ENCODE measurements at places on chromosomes 1 and 21.

DNA sequence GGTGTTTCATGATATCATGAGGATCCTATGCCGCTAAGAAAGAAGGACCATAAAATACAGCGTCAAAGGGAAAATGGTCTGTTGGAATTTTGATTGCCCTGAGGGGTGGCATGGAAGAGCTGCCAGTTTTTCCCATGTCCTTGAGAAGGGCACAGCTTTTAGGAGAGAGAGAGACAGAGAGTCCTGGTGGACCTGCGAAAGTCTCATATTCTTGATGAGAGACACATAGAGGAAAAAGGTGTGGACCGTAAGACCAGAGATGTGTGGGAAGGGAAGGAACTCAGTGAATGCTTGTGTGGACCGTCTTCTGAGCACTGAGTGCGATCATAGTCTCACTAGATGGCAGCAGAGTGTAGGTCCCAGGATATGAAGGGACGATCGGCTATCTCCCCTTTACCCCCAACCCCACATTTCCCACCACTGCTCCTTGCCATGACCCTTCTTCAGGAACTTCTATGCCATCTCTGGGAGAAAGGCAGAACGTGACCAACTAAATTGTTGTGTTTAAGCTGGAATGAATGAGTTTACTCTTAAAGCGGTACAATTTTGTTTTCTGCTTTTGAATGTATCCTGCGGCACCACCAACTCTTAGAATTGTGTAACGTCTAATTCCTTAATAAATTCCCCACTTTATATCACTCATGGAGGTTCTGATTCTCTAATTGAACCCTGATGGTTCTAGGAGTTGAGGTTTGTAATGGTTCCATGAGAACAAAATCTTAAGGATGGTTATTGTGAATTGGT, 117.7 kb downstream of the CTH start:
- DNase-seq = peak; percentile 34

- DNase-seq = peak; percentile 81
Observed at GRCh38 chr1:154386643-154387352, 18.3 kb upstream of the IL6R start.

DNA sequence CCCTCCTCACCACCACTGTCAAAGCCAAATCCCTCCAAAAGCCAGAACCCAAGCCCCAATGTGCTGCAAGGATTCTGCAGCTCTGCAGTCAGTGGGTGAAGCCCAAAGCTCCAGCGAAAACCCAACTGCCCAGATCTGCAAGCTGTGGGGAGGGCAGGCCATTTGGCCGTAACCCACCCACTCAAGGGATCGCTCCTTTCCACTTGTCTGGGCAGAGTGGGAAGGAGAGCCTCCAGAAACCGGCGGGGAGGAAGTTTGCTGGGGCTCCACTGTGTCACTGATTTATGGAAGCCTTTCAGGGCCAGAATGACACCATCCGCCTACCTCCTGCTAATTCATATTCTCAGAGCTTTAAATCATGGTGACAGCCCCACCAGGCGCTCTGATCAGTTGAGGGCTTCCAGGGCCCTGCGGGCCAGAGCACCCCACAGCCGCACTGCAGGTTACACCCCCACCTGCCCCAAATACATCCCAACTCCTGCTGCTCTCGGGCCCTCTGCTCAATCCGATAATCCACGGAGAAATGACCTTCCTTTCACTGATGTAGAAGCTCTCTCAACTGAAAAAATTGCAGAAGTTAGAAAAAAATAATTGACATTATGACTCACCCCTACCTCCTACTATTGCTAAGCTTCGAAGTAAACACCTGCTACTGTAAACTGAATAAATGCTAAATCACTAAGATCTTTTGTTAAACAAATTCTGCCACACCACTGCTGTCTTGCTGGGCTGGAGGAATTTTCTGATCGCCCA, 40.6 kb upstream of the RAB4A start:
- no peak for DNase-seq

- DNase-seq = no peak
Observed at GRCh38 chr1:248862695-248862997, 3.8 kb upstream of the ZNF692 start.

- no peak for DNase-seq
Observed at GRCh38 chr1:173360487-173361063, 116.6 kb upstream of the PRDX6 start.

GRCh38 chr1:183896466-183897048, 91.6 kb downstream of the RGL1 start:
- DNase-seq = peak; percentile 42

GRCh38 chr21:19244502-19245187, 841.1 kb upstream of the TMPRSS15 start:
- no peak for DNase-seq

DNA sequence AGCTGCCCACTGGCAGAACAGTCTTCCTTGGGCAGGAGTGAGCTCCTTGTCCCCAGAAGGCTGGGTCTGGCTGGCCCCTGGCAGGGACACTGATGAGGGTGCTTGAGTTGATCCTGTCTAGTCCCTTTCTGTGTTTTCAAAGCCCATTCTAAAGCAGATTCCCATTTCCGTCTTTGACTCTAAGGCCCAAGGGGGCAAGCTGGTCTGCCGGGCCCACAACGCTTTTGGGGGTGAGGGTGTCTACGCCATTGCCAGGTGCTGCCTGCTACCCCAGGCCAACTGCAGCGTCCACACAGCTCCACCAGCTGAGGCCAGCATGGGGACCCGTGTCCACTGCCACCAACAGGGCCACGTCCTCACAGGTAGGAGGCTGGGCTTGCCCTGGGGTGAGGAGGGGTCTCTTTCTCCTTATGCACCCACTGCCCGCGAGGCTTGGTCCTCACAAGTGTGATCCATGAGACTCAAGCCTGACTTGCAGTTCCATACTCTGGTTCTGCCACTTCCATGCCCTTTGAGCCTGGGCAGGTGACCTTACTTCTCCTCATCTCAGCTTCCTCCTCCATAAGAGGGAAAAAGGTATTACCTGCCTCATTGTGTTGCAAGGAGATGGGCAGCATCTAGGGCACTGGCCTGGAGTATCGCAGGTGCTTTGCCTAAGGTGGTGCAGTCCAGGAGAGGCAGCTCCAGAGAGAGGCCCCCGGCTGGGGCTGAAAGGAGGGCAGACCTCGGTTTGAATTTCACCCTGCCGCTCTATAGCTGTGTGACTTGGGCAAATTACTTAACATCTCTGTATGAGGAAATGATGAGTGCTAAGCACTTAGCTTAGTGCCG, 20.2 kb downstream of the PCSK9 start:
- DNase-seq = no peak

DNA sequence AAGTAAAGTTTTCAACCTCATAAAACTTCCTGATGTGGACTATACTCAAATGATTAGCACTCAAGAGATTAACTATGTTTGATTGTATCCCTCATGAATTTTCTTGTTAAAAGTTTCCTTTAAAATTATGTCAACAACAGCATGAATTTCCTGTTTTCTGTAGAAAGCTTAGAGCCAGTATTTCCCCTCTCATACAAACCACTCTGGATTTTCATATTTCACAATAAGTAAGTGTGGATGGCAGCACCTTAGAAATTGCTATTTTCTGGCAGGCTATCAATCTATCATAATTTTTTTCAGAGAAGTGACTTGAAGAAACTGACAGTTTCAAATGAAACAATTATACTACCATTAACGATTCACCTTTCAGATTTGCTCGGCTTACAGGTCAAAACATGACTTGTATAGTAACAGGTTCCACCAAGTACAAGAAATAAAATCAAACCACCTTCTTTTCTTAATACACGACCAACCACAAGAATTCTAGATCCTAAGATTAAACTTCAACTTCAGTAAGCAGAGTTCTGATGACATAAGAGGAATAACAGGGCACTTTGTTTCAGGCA, 20.8 kb downstream of the ELK4 start:
- no peak for DNase-seq

DNA sequence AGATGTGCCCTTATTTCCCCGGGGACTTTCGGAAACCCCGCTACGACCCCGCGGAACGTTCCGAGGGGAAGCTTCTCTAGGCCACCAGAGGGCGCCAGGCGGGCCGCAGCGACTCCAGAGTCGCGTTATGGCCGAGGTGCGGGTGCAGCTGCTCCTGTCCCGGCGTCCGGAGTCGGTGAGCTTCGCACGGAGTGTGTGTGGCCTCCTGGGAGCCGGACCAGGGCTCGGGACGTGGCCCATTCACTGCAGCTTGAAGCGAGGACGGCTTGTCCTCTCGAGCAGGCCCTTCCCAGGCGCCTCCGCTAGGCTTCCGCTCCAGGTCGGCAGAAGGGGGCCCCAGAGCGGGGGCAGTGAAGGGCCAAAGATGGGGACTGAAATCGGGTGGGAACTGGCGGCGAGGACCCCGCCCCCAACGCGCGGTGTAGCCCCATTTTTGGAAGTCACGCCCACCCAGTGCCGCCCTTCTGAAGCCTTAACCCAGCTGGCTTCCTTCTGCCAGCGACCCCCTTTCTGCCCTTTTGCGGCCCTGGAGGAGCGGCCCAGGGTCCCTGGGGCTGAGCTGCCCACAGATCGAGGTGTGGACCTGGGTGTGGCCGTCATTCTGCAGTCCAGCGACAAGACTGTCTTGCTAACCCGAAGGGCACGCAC, at the start of gene NUDT17:
Gene NUDT17, plus strand, starts transcription at position 117 of the 648 bp plus-strand sequence. Its CDS starts 11 bp downstream, at position 128.
- DNase-seq = peak; percentile 78

GRCh38 chr1:3672231-3672970, 20.1 kb downstream of the TP73 start:
- DNase-seq = no peak

GRCh38 chr1:185497177-185497576, 180.1 kb upstream of the IVNS1ABP start:
- no peak for DNase-seq

DNA sequence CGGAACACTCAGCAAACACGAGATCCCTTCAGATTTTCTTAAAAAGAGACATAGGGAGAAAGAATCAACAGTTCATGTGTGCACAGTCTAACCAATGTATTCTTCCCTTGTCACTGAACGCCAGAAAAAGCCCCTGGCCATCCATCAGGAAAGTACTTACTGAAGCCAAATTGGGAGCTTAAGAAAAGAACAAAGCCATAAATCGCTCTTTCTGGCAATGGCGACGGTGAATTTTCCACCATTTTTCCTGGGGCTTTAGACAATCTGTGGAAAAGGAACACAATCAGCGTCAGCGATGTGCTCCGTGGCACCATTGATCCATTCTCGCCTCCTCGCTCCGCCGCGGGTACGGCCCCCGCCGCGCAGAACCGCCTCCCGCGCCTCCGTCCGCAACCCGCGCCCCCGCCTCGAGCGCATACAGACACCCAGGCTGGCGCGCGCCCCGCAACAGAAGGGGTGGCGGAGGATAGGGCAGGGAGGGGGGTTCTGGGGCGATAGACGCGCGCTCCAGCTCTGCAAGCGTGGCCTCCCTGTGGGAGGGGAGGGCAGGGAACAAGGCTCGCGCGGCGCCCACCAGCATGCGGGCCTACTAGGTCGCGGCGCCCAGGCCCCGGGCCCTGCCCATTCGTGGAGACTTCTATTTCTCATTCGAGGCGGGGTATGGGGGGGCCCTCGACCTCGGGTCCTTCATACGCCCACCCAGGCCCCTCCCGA, 440 bp downstream of the PIGP start:
- peak; percentile 70 for DNase-seq

DNA sequence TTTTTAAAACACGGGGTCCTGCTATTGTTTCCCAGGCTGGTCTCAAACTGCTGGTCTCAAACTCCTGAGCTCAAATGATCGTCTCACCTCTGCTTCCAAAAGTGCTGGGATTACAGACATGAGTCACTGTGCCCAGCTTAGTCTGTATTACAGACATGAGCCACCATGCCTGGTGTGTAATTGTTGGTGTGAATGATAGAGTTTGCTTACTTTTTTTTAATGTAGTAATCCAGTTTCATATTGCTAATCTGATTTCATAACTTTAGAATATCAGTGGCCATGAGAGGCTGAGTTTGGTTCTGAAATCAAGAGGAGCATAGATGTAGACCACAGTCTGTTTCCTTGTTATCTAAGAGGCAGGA, 3.4 kb downstream of the EPB41 start:
- peak; percentile 33 for DNase-seq

DNA sequence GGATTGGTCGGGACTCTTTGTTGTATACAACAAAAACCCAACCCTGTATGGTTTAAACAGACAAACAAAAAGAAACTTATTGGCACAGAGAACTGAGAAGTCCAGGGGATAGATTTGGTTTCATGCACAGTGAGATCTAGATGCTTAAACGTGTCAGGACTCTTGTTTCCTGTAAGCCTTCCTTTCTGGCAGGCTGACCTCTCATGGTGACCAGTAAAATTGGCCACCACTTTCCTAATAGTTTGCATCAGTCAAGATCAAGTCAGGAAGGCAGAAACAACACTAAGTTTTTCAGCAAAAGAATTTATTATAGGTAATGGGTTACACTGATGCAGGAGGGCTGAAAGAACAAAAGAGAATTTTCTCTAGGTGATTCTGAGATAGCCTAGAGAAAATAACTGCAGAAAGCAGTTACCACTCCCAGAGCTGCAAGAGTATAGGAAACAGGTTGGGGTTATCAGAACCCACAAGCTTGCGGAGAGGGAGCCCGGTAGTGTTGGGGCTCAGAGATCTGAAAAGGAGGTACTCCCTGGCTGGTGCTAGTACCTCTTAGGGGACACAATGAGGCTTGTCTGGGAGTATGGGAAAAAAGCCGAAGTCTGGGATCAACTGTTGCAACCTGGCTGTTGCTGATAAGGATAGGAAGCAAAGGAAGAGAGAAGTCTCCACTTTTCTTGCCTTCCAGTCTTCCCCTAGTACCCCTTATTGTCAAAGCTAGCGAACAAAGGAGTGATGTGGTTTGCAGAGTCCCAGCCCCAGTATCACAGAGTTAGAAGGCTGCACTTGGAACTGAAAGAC, 21.4 kb downstream of the CITED4 start:
- peak; percentile 90 for DNase-seq

- DNase-seq = no peak
Observed at GRCh38 chr1:232704694-232705680, 75.1 kb upstream of the SIPA1L2 start.

GRCh38 chr1:1196431-1197187, 9.8 kb downstream of the TNFRSF18 start:
- no peak for DNase-seq

GRCh38 chr1:203871114-203871880, 9.9 kb downstream of the SNRPE start:
- peak; percentile 68 for DNase-seq

DNA sequence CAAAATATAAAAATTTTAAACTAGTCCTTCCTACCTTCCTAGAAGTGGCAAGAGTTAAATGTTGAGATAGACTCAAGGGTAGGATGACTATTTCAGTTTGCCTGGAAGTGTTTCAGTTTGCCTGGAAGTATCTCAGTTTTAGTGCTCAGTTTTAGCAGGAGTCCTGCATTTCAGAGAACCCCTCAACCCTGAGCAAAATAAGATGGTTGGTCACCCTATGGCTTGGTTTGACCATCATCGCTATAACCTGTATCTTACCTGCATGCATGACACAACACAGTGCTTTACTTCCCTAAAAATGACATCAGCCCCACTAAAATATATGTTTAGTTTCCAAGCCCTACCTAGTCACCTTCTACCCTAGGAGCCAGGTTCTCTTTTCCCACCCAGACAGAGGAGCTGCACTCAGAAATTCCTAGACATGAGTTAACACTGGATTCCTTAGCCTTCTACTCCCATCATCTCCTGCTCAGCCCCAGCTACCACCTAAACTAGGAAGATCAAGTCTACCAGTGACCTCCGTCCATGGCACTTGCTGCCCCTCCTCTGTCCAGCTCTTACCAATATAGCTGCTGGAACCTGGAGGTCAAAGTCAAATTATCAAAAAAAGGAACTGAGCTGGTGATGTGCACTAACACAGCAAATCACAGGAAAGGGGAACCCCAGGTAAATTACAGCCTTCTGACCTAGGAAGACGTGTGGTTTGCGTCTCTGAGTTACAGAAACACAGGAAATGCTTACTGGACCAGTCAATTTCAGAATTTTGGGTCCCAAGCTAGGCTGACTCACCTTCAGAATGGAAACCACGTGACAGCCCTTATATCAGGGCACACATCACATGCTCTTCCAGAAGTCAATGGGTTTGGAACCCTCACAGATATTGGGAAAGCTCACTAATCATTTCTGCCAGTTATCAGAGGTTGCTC, 2.2 kb upstream of the G0S2 start:
- no peak for DNase-seq
